ENCODE measurements at places on chromosomes 12 and 14. TPM values are rescaled to one million over a fixed set of nuclear protein-coding genes. Genes with fewer than 3 reads are reported as not detected.

- no peak overlapping the region for H3K27ac ChIP-seq
- H3K4me3 ChIP-seq: no peak overlapping the region
- H3K36me3 ChIP-seq: no peaks in the 10 kb centered on the region
- DNase-seq: no peak
- H3K4me1 ChIP-seq: peaks cover 8% of the 10 kb centered on the region
- H3K27me3 ChIP-seq: no peaks in the 10 kb centered on the region
Measured at GRCh38 chr14:71566276-71566675, 366.0 kb upstream of the RGS6 start.

GRCh38 chr12:21950649-21951048, 9.4 kb upstream of the ABCC9 start:
- H3K4me1 ChIP-seq: no peaks in the 10 kb centered on the region
- H3K4me3 ChIP-seq: no peak overlapping the region
- no peaks in the 10 kb centered on the region for H3K27me3 ChIP-seq
- H3K27ac ChIP-seq: no peak overlapping the region
- DNase-seq: no peak

DNA sequence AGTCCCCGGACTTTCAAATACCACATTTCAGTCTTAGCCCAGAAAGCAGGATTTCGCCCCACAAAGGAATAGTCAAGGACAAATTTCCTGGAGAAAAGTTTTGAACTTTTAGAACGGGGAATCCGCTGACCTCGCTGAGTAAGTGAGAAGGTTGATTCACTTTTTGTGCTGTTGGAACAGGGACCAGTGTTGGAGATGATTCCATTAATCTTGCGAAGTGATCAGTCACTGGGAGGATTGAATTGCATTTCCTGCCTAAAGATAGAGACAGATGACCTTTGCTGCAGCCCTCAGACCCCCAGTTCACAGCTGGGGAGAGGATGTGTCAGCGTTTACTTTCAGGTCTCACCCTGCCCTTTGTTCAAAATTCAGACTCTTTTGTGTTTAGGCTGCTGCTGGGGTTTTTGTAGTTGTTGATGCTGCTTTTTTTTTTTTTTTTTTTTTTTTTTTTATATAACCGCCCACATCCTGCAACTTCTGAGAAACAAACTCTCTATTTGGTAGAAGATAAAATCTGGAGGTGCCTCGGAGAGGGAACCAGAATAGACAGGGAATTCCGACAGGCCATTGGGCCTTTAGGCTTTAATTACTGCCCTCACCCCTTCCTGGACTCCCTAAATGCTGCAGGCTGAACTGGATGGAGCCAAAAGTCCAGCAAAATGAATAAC, 9.8 kb upstream of the KDM2B start:
- H3K36me3 ChIP-seq: no peaks in the 10 kb centered on the region
- H3K27me3 ChIP-seq: no peaks in the 10 kb centered on the region
- no peak for DNase-seq
- peak overlapping the region; percentile 1 for H3K4me3 ChIP-seq
- H3K4me1 ChIP-seq: peaks cover 4% of the 10 kb centered on the region

DNA sequence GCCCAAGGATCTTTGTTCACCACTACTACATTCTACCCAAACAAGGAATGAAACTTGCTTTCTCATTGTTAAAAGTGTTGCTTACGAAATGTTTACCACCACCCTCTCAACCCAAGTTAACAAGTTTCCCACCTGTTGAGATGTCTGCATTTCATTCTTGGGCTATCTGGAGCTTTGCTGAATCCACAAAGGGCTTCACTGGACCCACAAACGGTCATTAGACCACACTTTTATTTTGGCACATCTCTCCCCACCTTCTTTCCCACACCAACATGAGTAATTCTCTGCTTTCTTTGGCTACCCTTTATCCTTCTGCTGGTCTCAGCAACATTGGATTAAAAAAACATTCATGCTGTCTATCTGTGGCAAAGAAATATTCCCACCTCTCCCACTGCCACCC, 78.0 kb downstream of the TMEM260 start:
- no peak for DNase-seq
- H3K4me1 ChIP-seq: no peaks in the 10 kb centered on the region
- H3K27ac ChIP-seq: no peak overlapping the region
- H3K4me3 ChIP-seq: no peak overlapping the region
- no peaks in the 10 kb centered on the region for H3K27me3 ChIP-seq

Gene MFAP5
- 295 TPM for polyA plus RNA-seq

Data from keratinocyte (primary cell).